ENCODE measurements at places on chromosomes 12 and 14.

- DNase-seq: no peak
These were observed 499.7 kb downstream of the EGLN3 start for GRCh38 chr14:33451211-33451610.

DNA sequence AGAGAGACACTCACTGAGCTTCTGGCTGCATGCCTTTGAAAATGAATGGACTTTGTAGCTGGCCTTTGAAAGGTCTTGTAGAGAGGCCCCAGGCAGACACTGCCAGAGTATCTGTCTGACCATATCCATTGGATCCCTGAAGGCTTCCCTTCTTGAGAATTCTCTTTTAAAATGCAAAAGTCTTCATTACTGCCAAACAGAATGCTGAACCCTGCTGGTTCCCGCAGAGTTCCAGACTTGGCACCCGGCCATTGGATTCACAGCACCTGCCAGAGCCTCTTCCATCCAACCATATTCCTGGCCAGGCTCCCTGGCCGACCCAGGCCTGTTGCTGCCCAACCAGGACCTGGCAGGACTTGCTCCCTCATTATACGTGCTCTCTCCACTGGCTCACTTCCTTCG lies 182.5 kb downstream of the GXYLT1 start:
- DNase-seq: no peak

- no peak for DNase-seq
These were observed 65.5 kb downstream of the RASSF3 start for GRCh38 chr12:64675795-64676194.

- DNase-seq: no peak
These were observed 34.3 kb downstream of the SLC15A4 start for GRCh38 chr12:128789356-128789929.

GRCh38 chr12:80936642-80937390 lies 918 bp downstream of the LIN7A start:
- DNase-seq: peak; percentile 77

GRCh38 chr12:42766026-42766425 lies 176.5 kb upstream of the PRICKLE1 start:
- no peak for DNase-seq

GRCh38 chr12:98516111-98516873 lies 902 bp downstream of the TMPO start:
- DNase-seq: peak; percentile 81

DNA sequence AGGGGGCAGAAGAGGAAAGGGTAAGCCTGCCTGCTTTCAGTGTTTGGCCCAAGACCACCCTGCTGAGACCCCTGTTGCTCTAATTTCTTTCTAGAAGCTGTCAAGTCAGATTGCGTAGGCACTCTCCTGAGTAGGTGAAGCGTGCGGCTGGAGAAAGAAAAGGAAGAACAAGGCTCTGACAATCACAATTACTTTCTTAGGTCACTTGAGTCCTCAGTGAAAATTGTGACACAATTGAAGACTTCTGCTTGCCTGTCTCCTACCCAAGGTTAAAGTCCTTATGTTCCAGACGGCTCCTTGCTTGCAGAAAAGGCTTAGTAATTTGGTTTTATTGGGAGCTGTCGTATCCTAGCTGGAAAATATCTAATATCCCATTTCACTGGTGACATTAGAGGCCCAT lies 721 bp upstream of the CTSG start:
- DNase-seq: no peak

GRCh38 chr12:84692071-84692470 lies 220.5 kb downstream of the SLC6A15 start:
- no peak for DNase-seq

DNA sequence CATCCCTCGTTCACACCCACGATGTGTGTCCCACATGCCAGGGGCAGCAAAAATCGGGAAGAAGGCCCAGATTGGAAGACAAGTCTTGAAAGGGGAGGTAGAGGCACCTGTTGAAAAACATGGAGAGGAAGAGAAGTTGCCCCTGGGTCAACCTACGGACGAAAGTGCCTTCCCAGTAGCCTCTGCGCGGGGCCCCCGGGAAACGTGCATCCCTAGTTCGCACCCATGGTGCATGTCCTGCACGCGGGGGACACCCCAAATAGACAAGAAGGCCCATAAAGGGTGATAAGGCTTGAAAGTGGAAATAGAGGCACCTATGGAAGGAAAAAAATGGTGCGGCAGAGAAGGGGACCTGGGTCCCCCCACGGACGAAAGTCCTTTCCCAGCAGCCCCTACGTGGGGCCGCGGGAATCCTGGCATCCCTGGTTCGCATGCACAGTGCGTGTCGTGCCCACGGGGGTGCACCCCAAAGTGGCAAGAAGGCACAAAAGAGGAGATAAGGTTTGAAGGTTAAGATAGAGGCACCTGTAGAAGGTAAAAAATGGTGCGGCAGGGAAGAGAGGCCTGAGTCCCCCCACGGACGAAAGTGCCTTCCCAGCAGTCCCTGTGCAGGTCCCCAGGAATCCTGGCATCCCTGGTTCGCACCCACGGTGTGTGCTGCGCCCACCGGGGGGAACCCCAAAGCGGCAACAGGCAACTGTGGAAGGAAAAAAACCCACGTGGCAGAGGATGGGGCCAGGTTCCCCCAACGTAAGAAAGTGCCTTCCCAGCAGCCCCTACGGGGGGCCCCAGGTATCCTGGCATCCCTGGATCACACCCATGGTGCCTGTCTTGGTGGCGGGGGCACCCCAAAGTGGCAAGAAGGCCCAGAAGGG lies 278.3 kb downstream of the ALG10 start:
- DNase-seq: no peak

DNA sequence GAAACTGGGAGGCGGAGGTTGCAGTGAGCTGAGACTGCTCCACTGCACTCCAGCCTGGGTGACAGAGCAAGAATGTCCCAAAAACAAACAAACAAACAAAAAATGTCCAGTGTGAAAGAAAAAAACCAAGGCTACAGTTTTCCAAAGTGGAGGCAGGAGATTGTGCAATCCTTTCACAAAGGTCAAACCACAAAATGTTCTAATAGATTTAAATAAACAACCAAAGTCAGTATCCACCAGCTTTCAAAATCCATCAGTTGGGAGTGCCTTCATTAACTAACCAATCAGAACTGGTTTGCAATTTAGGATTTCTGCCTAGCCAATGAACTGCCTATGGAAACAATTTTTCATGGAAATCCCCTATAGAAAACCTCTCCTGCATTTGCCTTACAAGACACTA lies 52.3 kb upstream of the TRIM9 start:
- DNase-seq: no peak

- no peak for DNase-seq
These were observed 19.4 kb upstream of the EVL start for GRCh38 chr14:100045642-100046344.

DNA sequence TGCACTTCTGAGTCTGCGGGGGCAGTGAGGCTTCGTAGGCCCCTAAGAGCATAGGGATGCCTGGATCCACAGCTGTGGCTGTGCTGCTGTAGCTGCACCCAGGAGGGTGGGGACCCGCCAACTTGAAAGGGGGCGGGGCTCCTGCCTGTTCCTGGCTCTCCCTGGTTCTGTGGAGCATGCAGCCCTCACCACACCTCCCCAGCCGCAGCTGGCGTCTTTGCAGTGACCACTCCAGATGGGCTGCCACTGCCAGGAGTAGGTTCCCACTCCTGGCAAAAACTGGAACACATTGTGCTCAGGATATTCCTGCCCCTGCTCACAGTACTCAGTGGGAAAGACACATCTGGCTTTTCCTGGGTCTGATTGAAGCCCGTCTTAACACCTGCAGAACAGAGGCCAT lies 35.8 kb downstream of the TIMELESS start:
- no peak for DNase-seq

- no peak for DNase-seq
These were observed 57.8 kb downstream of the TMEM117 start for GRCh38 chr12:43893670-43894069.

DNA sequence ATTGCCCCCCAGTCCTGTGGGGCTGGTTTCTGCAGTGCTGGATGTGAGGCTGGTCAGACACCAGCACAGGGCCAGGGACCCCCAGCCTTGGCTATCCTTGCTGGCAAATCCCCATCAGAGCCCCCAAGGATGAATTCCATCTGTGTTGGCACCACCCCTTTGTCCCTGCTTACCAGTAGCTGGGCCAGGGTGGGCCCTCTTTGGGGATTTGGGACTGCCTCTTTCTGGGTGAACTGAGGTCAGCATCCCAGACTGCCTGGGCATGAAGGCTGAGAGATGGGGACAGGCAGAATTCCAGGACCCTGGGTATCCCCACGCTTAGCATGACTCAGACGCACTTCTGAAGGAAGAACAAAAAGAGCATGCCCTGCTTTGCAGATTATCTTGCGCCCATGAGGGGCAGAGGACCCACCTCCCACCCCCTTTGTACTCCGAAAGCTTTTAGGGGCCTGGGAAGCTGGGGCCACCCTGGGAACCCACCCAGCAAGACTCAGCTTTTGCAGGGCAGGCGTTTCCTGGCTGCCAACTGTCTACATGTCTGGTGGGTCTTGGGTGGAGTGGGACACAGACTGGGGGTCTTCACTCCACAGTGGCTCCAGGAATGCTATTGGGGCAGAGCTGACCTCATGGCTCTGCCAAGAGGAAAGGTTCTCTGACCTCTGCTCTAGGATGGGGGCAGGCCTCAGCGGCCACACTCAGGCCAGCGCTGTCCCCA lies 26.8 kb downstream of the RFLNA start:
- DNase-seq: no peak

DNA sequence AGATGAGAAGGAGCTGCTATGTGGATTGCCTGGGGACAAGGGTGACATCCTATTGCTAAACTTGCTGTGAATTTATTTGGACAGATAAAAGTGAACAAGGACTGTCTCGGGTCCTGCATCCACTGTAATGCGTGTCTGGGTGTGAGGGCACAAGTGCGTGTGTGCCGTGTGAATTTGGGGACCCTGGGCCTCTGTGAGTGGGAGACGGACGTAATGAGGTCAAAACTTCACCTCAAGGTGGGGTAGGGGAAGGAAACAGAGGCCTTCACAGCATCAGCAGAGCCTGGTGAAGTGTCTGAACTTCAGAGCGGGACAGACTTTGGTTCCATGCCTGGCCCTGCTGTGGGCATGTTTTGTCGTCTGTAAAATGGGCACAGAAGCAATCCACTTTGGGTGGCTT lies 14.8 kb downstream of the ASB2 start:
- no peak for DNase-seq

- DNase-seq: no peak
These were observed 16.7 kb downstream of the OAS2 start for GRCh38 chr12:112995008-112995407.

DNA sequence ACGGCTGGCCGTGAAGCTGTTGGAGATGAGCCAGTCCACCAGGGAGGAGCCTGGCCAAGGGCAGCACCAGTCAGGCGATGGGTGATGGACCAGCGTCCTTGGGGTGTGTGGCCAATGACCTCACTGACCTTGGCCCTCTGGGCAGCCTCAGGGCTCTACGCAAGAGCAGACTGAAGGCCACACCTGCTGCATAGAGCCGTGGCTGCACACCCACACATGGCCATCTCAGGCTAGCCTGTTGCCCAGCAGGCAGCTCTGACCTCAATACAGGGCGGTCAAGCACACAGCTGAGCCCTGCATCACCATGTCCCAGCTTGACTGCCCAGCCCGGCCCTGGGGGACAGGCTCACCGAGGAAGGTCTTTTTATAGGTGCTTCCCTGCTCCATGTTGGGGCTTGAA lies 19.2 kb downstream of the PLEK2 start:
- DNase-seq: no peak

DNA sequence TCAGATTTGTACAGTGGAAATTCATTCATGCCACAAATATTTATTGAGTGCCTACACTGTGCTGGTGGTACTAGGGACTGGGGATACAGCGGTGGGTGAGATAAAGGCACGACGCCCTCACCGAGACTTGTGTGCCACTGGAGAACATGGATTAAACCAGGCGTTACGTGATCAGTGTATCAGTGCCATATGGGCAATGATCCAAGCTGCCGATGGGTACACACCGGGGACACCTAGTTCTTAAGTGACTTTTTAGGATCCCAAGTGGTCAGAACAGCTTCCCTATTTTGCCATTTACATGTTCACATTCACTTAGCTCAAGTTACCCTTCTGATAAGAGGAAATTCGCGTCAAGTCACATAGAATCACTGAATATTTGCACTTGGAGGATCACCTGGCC lies 236.7 kb downstream of the CACNA1C start:
- DNase-seq: no peak

- no peak for DNase-seq
These were observed 642 bp upstream of the ACSM4 start for GRCh38 chr12:7303230-7303629.

DNA sequence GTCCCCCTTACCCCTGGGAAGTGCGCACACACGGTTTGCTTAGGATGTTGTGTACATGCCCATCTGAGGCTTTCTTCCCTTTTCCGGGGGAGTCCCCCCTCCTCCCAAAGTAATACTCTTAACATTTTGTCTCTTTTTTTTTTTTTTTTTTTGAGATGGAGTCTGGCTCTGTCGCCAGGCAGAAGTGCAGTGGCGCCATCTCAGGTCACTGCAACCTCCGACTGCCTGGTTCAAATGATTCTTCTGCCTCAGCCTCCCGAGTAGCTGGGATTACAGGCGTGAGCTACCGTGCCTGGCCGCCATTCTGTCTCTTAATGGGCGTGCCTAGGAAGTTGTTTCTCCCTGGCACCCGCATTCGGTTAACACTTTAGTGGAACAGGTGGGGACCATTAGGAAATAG lies 4.5 kb upstream of the GMFB start:
- no peak for DNase-seq

- DNase-seq: peak; percentile 62
These were observed 1.9 kb downstream of the RTL1 start for GRCh38 chr14:100901391-100902183.

DNA sequence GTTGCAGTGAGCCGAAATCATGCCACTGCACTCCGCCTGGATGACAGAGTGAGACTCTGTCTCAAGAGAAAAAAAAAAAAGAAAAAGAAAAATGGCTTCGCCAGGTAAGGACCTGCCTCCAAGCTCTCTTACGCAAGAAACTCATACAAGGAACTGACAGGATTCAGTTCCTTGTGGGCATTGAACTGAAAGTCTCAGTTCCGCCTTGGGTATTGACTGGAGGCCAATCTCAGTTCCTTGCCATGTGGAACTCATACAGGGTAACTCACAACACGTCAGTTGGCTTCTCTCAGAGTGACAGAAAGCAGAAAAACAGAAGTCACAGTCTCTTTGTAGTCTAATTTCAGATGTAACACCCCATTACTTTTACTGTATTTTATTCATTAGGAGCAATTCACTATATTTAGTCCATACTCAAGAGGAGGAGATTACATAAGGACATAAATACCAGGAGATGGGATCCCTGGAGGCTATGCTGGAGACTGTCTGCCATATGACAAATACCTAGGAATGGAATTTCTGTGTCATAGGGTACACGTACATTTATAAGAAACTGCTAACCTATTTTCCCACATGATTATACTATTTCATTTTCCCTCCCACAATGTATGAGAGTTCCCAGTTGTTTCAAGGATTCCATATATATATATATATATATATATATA lies 11.4 kb upstream of the NOPCHAP1 start:
- DNase-seq: no peak

DNA sequence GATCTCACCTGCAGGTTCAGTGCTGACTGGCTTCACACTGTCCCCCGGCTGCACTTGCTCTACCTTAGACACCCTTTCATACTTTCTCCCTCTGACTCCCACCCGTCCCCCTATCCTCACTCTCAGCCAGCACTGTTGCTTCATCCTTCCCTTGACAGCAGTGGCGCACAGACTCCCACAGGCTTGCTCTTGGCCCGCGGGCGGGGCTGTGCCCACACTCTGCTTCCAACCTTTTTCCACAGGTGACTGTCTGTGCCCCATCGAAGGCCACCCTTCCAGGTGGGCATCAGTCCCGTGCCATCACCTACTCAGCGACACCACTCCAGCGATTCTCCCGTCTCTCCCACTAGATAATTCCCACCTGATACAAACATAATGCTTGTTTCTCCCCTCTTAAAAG lies 1.0 kb upstream of the RPS6KL1 start:
- DNase-seq: no peak
